ENCODE measurements at places on chromosomes 3 and 15.

- DNase-seq, result peak; percentile 24
Measured at GRCh38 chr3:113867506-113867905, 28.9 kb downstream of the GRAMD1C start.

DNA sequence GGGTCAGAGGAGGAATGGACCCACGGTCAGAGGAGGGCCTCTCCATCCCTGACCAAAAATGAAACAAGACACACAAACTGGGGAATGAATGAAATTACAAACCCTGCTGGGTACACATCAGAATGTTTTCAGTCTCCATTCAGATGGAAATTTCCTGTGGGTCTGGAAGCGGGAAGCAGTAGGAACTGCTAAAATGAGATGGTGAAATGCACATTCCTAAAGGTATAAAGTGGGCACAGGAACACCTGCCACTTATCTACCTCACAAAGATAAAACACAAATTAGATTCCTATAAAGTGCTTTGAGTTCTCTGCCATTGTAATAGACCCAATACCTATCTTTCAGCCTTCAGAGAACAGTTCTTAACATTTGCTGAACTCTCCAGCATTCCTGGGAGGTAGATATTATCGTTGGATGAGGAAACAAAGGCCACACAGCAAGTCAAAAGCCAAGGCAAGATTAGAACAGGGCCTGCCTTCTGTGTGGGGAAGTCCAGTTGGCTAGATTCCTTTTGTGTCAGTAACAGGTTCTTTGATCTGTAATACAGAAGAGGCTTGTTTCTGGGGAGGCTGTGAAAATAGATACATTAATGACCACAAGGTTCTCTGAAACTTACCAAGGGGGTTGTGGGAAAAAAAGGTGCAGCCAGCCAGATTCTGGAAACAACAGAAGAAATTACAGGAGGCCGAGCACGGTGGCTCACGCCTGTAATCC lies 98.4 kb downstream of the IGF2BP2 start:
- DNase-seq, result no peak

- peak; percentile 57 for DNase-seq
Measured at GRCh38 chr3:185825639-185826481, 1.0 kb upstream of the IGF2BP2 start.

- no peak for DNase-seq
Measured at GRCh38 chr3:152104847-152105415, 163.8 kb upstream of the MBNL1 start.

GRCh38 chr3:157261000-157261399 lies 101.1 kb upstream of the CCNL1 start:
- DNase-seq, result no peak
